ENCODE measurements at places on chromosomes 11 and 22.
A peak's percentile ranks its signal among the peaks of the same experiment; 100 is the strongest.

DNA sequence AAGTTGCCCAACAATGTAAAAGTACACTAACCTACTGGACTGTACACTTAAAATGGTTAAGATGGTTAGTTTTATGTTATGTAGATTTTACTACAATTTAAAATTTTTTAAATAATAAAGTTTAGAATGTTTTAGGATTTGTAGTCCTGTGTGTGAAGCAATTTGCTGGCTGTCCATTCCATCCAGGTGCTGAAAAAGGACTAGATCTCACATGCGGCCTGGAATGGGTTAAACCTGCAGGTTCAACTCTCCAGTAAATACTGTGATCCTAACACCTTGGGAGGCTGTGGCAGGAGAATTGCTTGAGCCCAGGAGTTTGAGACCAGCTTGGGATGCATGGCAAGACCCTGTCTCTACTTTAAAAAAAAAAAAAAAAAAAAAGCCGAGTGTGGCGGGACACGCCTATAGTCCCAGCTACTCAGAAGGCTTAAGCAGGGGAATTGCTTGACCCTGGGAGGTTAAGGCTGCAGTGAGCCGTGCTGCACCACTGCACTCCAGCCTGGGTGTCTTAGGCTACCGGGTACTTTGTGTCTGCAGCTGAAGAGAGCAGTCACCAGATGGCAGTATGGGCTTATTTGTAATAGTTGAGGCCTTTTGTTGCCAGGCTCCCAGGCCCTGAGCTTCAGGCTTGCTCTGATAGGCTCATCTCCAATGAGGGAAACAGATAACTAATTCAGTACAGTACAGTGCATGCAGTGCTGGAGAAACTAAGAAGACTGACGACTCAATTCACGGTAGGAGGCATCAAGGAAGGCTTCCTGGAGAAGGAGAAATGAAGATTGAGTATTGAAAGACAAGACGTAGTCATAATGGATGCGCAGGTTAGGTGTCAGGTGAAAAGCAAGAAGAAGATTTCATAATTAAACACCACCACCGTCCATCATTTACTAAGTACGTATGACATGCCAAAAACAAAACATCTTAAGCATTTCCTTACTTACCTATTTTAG, 64.7 kb upstream of the ASPHD2 start:
- DNase-seq, result peak; percentile 57

DNA sequence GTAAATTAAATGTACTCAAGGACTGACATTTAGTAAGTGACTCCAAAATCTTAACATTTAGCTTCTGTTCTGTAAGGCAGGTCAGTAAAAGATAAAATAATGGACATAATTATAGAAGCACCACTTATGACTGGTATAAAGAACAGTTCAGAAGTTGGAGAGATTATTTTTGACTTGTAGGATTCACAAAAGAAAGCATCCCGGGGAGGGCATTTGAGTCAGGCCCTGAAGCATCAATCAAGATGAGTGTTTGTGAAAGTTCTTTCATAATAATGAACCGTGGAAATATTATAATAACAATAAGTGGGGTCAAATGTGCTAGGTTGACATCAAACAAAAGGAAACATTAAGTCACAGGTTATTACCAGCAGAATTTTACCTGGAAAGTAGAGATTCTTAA, 201.9 kb downstream of the DDX10 start:
- no peak for DNase-seq

- DNase-seq, result no peak
Observed at GRCh38 chr11:87560352-87560751, 522.6 kb downstream of the TMEM135 start.

- no peak for DNase-seq
Observed at GRCh38 chr11:59224351-59224928, 11.7 kb upstream of the MPEG1 start.

GRCh38 chr11:118939404-118939915, 13.7 kb upstream of the BCL9L start:
- DNase-seq, result no peak

Measured in NCI-H2029 treated with DMSO at 0.1 percent for 48 hours (cell line).